NCI-H1417 treated with DMSO at 0.1 percent for 48 hours (cell line): ENCODE measurements at places on chromosomes 2 and 18.

DNA sequence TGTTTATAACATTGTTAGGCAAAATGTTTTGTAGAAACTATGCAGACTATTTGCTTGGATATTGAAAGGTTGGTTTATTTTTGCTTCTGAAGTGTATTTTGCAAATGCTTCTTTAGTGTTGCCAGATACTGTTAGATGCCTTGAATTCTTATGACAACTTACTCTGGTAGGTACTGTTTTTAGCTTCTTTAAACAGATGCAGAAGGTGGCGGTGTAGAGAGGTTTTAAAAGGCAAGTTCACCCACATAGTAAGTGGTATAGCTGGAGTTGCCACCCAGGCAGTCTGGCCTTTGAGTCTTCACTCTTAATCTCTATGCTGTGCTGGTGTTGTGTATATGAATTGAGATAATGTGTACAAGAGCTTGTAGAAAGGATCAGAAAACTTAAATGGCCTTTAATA lies 3.6 kb downstream of the PCYOX1 start:
- no peak for DNase-seq

- DNase-seq: no peak
Measured at GRCh38 chr2:9032536-9033255, 29.2 kb upstream of the MBOAT2 start.

GRCh38 chr2:38668092-38668491 lies 2.2 kb downstream of the GALM start:
- no peak for DNase-seq

GRCh38 chr2:190408538-190409271 lies 550 bp downstream of the MFSD6 start:
- peak; percentile 55 for DNase-seq

DNA sequence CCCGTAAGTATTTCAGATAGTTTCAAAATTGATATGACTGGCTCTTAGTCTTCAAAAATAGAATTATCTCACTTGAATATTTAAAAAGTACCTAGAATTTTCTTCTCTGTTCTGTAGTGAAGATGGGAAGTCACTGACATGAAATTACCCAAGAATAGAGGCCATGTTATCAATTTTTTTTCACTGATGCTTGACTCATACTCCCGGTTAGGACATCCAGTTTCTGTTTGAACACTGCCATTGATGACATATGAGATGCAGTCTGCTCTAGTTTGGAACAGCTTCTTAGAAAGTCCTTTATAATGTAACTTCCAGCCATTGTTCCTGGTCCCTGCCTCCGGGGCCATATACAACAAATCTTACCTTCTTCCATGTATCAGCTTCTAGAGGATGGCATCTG lies 26.0 kb downstream of the MAP3K20 start:
- DNase-seq: no peak
